SJSA1 (cell line): ENCODE measurements at places on chromosomes 5 and 9. TPM values are rescaled to one million over a fixed set of nuclear protein-coding genes. Genes with fewer than 3 reads are reported as not detected.
A peak's percentile ranks its signal among the peaks of the same experiment; 100 is the strongest.

GRCh38 chr9:34179213-34180136 lies 632 bp downstream of the UBAP1 start:
- DNase-seq = peak; percentile 25

DNA sequence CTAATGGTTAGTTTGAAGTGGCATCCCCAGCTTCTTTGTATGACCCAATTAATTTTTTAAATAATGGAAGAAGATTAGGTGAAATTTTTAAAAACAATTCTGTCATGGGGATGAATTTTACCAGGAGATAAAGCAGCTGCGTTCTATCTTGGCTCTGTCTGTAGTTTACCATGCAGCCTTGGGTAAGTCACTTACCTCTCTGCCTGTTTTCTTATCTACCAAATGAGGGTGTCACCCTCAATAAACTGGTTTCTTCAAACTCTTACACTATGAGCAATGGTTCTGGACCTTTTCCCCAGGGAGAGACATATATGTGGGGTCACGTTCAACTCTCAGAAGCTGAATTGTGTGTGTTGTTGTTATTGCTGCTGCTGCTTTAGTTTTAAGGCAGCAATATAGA lies 71.7 kb downstream of the TEX10 start:
- no peak for DNase-seq

GRCh38 chr5:69334793-69335268 lies 2.2 kb upstream of the CCDC125 start:
- DNase-seq = peak; percentile 84

DNA sequence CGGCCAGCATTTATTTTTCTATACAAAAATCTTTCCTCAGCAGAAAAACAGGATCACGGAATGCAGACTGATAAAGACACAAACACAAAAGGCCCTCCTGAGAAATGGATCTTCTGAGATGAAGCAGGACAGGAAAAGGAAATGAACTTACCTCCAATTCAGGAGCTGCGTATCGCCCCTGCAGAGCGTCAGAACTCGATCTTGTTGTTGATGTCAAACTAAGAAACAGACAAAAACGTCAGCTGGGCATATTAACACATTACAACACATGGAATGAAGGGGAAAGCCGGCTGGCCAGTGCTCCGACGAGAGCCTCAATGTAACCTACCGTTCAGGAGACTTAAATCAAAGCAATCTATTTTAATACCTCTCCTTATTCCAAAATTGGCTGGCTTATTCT lies 105.1 kb downstream of the SERINC5 start:
- no peak for DNase-seq

IL13 gene
- not detected in 2 replicates for total RNA-seq

PHYKPL gene
- 16.1 and 19.3 TPM in 2 replicates for total RNA-seq

TRAF1 gene
- total RNA-seq = 0.13 and 1.7 TPM in 2 replicates
